ENCODE measurements at places on chromosomes 2 and 18.

GRCh38 chr2:74849228-74849892 lies 15.4 kb downstream of the HK2 start:
- no peak for DNase-seq

DNA sequence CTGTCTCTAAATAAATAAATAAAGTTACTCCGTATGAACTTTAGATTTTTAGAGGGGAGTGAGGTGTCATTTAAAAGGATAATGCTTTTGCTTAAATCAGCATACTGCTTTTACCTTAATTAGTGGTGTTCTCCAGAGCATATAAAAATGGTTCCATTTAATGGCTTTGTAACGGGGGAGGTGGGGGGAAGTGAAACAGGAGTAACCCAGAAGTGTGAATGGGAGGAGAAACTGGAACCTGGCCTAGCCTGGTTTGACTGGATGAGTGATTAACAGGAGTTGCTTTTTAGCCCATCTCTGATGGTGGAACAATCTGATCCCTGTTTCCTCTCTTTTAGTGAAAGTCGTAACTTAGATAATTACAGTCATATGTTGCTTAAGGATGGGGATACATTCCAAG lies 1.6 kb downstream of the CNDP2 start:
- no peak for DNase-seq

- no peak for DNase-seq
Observed at GRCh38 chr18:31490833-31491232, 7.1 kb upstream of the DSG2 start.

GRCh38 chr18:35019933-35020332 lies 21.3 kb upstream of the MAPRE2 start:
- no peak for DNase-seq

- no peak for DNase-seq
Observed at GRCh38 chr2:53784436-53784835, 2.3 kb downstream of the ASB3 start.

DNA sequence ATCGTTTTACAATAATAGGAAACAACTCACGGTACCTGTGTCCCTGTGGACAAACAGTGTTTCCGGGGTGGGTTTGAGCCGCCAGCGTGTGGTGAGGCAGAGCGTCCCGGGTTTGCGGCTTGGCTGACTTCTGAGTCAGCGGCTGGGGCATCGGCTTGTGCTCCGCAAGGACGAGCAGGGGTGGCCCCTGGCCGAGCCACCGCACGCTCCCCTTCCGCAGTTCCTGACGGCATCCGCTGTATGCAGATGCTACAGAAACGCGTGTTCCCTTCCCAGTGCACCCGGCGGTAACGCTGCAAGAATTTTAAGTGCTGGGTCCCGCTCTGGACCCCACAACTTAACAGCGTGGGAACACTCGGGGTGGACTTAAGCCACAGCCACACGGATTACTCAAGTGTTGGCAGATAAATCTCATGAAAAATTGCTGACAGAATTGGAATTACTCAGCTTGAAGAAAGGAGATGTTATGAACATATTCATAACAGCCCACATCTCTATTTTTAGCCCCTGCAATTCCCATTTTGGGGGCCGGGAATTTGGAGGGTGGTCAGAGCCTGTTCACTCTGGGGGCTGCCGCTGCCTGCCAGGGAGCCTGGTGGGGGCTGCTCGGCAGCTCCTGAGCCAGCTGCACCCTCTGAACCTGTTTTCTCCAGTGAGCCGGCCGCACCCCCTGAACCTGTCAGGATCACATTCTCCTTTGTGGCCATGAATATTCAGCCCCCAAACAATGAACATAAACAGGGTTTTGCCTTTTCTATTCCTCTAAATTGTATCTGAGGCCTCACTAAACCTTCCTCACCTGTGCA lies 12.6 kb upstream of the KCNG2 start:
- DNase-seq = no peak

- DNase-seq = no peak
Observed at GRCh38 chr18:31710826-31711225, 26.4 kb upstream of the B4GALT6 start.

- no peak for DNase-seq
Observed at GRCh38 chr2:3443506-3444084, 64.1 kb downstream of the TRAPPC12 start.

DNA sequence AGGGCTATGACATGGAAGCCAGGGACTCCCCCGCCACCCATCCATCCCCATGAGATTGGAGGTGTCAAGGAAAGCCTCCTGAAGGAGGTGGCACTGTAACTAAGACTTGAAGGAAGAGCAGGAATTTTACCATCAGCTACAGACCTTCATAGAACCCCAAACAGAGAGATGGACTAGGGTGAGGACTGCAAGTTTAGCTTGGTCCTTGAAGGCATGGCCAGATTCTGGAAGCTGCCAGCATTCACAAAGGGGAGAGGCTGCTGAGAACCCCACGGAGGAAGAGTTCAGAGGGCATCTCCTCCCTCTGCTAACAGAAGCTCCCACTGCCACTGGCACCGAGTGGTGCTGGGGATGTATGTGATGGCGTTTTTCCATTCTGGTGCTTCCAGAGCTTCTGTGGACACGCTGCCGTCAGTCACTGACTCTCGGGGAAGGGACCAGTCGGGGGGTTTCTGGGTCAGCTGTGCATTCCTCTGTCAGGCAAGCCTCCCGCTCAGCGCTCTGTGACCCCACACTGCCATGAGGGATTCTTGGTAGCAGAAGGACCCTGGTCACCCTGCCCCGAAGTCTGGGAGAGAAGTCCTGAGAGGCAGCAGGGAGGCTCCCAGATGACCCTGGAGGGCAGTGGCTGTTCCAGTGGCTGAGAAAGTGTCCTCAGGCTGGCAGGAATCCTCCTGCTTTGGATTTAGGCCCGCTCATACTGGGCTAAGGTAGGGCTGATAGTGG lies 18.1 kb downstream of the TMEM185B start:
- no peak for DNase-seq

GRCh38 chr2:37630776-37631175 lies 40.7 kb downstream of the CDC42EP3 start:
- DNase-seq = no peak

DNA sequence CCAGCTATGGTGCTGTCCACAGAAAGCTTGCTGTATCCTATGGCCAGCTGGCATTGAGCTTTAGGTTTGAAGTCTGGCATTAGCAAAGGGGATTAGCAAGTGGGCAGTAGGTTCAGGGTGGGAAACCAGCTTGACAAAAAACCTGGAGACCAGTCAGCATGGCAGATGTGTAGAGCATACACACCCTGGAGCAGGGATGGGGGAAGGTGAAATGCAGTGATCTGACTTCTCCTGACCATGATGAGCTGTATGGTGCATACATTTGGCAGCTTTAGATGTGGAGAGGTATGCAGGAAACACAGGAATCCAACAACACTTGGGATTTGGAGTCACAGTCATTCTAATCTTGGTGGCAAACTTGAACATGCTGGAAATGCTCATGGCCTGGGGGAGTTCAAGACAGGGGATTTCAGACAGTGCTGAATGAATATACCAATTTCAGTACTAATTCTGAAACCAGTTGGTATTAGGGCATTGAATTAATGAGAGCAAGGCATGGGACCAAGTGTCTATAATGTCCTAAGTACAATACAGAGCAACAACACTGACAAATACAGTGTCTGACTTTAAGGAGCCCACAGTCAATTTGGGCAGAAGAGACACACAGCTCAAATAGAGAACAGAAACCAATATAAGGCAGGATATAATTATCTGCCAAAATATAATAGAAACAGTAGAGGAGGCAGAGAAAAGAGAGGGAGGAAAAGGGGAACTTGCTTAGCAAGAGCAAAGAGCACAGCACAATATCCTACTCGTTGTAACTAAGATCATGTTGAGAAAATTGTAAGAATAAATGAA lies 11.8 kb downstream of the ARHGAP15 start:
- no peak for DNase-seq

- peak; percentile 52 for DNase-seq
Observed at GRCh38 chr2:150811259-150811855, 323.9 kb upstream of the RND3 start.

DNA sequence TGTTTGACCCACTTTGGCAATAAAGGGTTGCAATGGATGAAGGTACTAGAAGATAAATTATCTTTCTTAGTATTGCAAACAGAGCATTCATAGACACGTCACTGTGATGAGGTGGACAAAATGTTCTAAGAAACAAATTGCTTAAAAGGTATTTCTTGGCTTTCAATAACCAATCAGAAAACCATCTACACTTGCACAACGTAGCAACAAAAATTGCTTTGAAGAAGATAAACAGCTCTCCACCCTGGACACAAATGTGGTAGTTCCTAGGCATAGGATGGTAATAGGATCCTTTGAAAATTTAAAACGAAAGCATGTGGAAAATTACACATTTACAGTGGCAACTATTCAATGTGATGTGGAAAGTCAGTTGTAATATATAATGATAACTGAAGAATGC lies 439.9 kb upstream of the ETAA1 start:
- no peak for DNase-seq

DNA sequence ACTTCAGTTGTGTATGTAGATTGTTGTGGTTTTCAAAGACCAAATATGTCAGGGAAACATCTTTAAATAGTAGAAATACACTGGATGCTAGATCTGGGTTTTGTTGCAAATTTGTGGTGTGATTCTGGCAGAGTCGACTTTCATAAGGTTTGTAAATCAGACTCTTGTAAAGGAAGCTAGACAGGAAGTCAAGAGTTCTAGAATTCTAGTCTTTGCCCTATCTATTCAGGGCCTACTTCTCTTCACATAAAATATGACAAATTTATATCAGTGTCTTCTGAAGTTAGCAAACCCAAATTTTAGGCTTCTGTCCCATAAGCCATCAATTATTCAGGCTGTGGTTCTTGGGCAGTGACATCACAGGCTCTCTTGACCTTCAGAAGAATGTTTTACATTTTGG lies 1579.2 kb upstream of the PIK3C3 start:
- DNase-seq = no peak

DNA sequence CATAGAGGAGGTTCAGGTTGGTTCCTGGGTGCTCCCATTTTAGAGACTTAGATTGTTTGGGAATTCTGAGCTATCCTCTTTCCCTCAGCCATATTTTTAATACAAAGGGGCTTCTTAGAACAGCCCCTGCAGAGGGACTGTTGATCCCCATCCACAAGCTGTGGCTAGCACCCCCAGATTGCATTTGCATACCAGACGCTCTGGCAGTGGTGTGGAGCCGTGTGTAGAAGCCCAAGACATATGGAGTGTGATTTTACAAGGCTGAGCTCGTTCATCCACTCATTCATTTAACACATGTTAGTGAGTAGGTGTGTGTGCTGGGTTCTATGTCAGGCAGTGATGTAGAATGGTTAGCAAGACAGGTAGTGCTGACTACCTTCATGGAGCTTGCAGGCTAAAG lies 166.7 kb upstream of the BOD1L2 start:
- no peak for DNase-seq

GRCh38 chr18:7677424-7677823 lies 110.3 kb downstream of the PTPRM start:
- DNase-seq = no peak

- peak; percentile 78 for DNase-seq
Observed at GRCh38 chr2:189350540-189351209, 90.6 kb upstream of the WDR75 start.

GRCh38 chr18:59448546-59448945 lies 89.5 kb upstream of the LMAN1 start:
- DNase-seq = peak; percentile 48

- DNase-seq = peak; percentile 72
Observed at GRCh38 chr18:9334973-9335696, 562 bp downstream of the TWSG1 start.

DNA sequence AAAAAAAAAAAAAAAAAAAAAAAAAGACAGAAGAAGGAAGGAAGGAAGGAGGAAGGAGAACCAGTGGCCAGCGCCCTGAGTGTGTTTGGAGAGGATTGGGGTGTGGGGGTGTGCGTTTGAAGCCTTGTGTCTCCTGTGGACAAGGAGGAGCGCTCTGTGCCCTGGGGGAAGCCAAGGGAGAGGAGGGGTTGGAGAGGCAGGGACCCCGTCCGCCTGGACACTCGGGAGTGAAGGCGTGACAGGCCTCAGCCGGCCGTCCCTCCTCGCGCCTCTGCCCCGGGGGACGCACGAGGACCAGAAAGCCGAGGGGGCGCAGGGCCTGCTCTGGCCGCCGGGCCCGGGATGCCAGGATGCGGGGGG lies 44.9 kb downstream of the SERTAD2 start:
- DNase-seq = no peak

GRCh38 chr2:100592226-100592625 lies 29.4 kb downstream of the PDCL3 start:
- no peak for DNase-seq

- no peak for DNase-seq
Observed at GRCh38 chr2:233349005-233349998, 5.0 kb upstream of the DGKD start.

All from AG20443 (cell line).